ENCODE measurements at places on chromosomes 2 and 18. TPM values are rescaled to one million over a fixed set of nuclear protein-coding genes. Genes with fewer than 3 reads are reported as not detected.

GRCh38 chr18:53490019-53490418 lies 734.5 kb downstream of the MBD2 start:
- no peak for DNase-seq

DNA sequence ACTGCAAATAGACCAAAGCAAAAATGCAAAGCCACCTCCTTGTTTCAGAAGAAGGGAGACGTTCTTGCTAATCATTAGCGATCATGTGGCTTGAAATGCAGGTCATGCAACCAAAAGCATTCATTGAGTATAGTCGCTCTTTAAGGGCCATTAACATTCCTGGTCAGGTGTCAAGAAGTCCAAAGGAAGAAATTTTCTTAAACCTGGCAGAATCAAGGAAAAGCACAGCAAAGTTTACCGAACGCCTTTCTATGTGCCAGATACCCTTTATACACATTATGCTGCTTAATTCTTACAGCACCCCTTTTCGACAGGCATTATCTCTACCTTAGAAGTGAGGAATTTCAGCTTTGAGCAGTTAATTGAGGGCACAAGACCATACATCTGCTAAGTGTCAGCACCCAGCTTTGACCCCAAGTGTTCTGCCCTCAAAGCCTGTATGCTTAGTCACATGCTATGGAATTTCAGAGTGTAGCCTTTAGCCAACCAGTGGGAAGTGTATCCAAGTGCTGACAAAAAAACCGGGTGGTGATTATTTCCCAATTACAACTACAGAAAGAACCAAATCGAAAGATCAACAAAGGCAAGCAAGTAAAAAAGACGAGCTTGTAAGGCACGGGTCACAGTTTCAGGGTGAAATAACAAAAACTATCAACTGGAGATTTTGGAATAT lies 70.8 kb downstream of the EPHA4 start:
- no peak for DNase-seq

- no peak for DNase-seq
These were observed 63.4 kb downstream of the FAM168B start for GRCh38 chr2:131029812-131030211.

DNA sequence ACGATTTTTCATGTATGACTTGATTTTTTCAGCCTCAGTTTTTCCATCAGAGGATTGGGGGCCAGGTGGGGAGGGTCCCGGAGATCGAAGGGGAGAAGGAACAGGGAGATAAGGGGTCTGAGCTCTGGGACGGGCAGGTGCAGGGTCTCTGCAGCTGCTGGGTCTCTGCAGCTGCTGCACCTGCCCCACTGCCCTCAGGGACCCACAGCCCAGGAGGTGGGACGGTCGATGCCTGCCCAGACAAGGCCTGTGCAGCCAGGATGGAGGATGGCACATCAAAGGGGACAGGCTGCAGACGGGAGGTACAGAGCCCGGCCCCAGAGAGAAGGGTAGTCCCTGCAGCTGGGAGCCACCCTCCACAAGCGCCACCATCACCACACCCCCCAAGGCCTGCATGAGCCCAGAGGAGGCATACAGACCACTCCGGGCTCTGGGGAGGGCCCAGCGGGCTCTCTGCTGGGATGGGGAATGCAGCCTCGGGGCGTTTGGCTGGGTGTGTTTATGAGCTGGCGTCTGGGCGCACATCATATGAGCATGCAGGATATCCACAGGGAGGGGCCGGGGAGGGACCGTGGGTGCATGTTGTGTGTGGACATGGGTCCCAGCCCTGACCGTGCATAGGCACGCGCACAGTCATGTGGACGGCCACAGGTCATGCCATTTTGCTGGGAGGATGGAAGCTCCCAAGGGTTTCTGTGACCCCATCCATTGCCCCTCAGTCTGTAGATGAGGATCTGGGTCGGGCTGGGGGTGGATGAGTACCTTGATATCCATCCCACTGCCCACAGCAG lies 34.9 kb upstream of the GPC1 start:
- no peak for DNase-seq

CROCC2 gene
- 0.13 TPM for polyA plus RNA-seq

Data from muscle of back (tissue), 13 donors.